ENCODE measurements at places on chromosomes 3 and 15. TPM values are rescaled to one million over a fixed set of nuclear protein-coding genes. Genes with fewer than 3 reads are reported as not detected.

Gene NSUN3
- total RNA-seq = 4.5 TPM

Gene AZI2
- 49.1 TPM for total RNA-seq

Gene CMTM8
- 1.8 TPM for total RNA-seq

Gene SENP7
- 3.1 TPM for total RNA-seq

Gene KCNMB3
- total RNA-seq = 0.16 TPM

Gene CCDC14
- 19.3 TPM for total RNA-seq

Gene DISP2
- total RNA-seq = 0.36 TPM

Gene CNTN3
- 0.16 TPM for total RNA-seq

Gene CCDC13
- not detected for total RNA-seq

Gene CHCHD6
- total RNA-seq = 6.0 TPM

Gene LRTM1
- total RNA-seq = not detected

Gene CPN2
- not detected for total RNA-seq

Gene MUC20
- total RNA-seq = 1.3 TPM

Gene GNAT1
- total RNA-seq = not detected

Gene ARL14
- total RNA-seq = not detected

Gene WWTR1
- total RNA-seq = 44.2 TPM

Gene LRRC31
- total RNA-seq = not detected

Gene SAMMSON
- total RNA-seq = not detected

Gene BTLA
- total RNA-seq = not detected

Gene TLE3
- 48.0 TPM for total RNA-seq

Gene SOX2
- total RNA-seq = not detected

Gene IP6K1
- 36.5 TPM for total RNA-seq

Gene ISL2
- total RNA-seq = 0.49 TPM

Gene GOLGA6L10
- not detected for total RNA-seq

Gene ITIH1
- total RNA-seq = not detected

Gene CCDC39
- not detected for total RNA-seq

Gene ZBTB47
- 23.5 TPM for total RNA-seq

Gene NUP210
- 1.3 TPM for total RNA-seq

Gene KPNA1
- total RNA-seq = 24.5 TPM

Gene CHL1
- total RNA-seq = not detected

Gene ZNF654
- total RNA-seq = 15.9 TPM

Gene PATL2
- total RNA-seq = not detected

Gene THRB
- total RNA-seq = 1.6 TPM

Gene TIGIT
- 0.32 TPM for total RNA-seq

Gene TFG
- total RNA-seq = 159 TPM

Data from cardiac atrium fibroblast (primary cell).